Karpas-422 (cell line): ENCODE measurements at places on chromosomes 1 and 21.
A peak's percentile ranks its signal among the peaks of the same experiment; 100 is the strongest.

GRCh38 chr21:45600248-45600647 is 43.3 kb upstream of the PCBP3 start:
- DNase-seq, result no peak

DNA sequence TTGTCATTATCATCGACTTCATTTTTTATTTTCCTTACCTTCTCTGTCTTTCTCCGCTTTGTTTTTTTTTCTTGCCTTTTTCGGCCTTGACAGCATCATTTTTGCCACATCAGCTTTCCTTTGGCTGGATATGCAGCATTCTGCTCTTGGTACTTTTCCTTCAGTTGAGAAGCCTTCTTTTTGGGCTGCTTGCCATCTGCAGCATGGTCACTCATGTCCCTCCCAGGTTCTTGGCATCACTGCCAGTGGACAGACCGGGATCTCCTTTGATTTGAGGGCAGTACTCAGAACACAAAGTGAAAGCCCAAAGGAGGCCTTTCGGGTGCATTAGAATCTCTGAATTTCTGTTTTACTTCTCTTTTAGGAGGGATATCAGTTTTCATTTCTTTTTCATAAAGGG is 3.7 kb upstream of the PARP1 start:
- no peak for DNase-seq

DNA sequence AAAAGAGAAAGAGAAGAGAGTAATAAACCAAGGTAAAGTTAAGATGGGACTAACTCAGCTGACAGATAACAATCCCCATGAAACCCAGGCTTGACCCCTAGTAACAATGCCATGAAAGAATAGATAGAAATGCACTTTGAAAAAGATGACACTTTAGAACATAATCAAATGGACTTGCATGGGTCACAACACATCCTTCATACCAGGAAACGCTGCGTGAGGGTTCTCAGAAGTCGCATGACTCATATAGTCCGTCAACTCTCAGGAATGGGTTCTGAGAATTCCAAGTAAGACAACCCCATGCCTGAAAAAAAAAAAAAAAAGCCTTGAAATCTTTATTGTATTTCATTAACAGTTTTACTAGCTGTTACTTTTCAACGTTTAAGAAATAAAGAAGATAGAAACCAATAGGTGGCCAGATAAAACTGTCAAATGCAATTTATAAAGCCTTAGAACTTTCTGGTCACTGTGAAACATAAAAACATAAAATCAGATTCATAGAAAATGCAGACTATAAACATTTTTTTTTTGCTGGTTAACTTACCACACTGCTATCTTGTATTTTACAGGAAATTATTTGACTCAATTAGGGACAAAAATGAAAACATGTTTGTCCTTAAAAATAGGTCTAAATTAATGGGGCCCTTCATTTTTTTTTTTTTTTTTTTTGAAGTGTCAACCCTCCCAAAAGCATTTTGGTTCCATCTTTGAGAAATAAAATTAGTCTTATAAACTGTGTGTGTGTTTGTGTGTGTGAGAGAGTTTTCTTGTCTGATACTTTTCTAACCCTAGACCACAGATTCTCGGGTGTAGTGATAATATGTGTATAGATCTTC is 202.1 kb downstream of the NCAM2 start:
- DNase-seq, result no peak

GRCh38 chr1:26696654-26697430 is 1.0 kb downstream of the ARID1A start:
- peak; percentile 77 for DNase-seq

DNA sequence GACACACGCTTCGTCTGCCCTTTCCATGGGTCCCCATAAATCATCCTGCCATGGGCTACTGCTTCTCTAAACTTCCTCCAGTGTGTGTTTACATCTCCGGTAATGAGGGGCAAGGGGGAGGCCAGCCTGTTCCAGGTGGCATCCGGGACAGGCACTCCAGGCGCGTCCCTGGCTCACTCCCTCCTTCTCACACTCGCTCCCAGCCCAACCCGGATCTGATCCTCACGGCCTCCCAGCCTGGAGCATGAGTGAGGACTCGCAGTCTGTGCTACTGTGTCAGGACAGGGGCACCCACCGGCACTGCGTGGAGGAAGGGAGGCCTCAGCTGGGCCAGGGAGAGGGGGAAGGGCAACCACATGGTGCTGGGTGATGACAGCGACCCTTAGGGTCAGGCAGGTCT is 225.4 kb downstream of the TRABD2B start:
- DNase-seq, result no peak

GRCh38 chr1:21641967-21642739 is 27.0 kb downstream of the RAP1GAP start:
- no peak for DNase-seq

GRCh38 chr1:99680270-99680669 is 34.4 kb downstream of the PALMD start:
- DNase-seq, result no peak

DNA sequence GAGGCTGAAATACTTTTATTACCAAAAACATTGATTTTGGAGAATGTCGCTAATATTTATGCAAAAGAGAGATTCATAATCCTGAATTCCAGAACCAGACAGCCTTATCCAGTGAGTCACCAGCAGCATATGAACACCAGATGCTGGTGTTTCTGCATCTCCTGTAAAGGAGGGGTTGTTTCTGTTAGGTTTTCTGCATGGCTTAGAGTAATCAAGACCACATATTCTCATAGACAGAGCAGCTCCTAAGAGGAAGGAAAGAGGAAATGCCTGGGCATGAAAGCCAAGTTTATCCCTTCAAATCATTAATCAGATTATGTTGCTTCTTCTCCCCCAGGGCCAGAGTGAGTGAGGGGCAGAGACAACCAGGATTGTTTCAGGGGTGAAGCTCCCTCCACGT is 86.2 kb downstream of the NGF start:
- DNase-seq, result no peak

DNA sequence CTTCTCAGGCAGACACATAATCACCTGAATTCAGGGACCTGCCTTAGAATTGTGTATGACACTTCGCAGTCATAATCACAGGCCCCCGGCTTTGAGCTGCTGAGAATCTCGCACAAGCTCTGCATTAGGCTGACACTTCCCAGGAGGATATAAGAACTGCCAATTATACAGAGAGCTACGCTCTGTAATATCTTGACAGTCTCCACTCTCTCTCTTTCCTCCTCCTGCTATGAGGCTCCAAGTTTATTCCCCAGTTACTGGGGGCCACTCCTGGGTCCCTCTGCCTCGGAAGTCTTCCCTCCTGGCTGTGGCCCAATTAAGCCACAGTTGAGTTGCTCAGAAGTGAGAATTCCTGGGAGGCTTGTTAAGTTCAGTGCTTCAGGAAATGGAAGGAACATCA is 42.7 kb downstream of the EBNA1BP2 start:
- no peak for DNase-seq

DNA sequence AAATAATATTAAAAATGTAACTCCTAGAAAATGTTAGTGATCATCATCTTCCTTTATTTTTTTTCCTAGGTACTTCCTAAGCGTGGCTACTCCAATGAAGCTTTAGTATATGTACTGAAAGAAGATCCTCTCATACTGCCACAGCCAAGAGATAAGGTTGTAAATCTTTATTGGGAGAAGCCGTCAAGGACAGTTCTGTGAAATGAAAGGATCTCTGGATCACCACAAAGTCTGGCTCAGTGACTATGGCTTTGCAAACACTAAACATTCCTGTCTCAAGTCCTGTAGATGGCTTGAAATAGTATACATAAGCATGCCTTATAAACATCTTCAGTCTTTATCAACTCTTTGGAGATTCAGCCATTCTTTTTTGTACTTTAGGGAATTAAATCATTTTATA is 61.2 kb upstream of the DPH5 start:
- no peak for DNase-seq

- no peak for DNase-seq
Observed at GRCh38 chr1:115648717-115649691, 7.2 kb downstream of the VANGL1 start.

GRCh38 chr1:100009458-100009857 is 39.7 kb downstream of the SLC35A3 start:
- DNase-seq, result no peak

- no peak for DNase-seq
Observed at GRCh38 chr1:224763126-224763775, 147.1 kb downstream of the CNIH3 start.

DNA sequence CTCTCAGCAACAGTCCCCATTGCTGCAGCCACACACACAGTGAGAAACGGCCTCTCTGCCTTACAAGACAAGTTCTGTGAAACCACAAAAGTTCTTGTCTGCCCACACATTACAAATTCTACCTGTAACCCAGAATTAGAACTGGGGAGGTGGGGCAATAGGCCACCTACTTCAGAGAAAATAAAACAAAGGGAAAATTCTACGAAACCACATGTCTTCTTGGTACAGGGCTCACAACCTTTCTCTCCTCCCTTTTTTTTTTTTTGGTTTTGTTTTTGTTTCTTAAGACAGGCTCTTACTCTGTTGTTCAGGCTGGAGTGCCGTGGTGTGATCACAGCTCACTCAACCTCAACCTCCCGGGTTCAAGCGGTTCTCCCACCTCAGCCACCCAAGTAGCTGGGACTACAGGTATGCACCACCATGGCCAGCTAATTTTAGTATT is 30.2 kb downstream of the LPAR3 start:
- DNase-seq, result no peak

DNA sequence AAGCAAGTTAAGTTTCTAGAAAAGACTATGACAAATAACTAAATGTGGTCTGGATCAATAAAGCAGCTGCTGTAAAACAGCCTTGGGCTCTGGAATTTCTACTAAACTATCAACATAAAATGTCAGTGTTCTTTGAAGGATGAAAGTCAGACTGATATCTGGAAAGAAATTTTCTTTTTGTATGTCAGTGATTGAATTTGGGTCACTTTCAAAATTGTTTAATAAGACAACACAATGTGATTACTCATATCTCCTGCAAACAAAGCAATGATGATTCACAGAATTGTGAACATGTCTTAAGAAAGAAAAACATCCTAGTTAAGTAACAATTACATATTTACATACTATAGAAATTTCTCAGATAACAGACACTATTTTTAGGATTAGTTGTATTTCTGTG is 826.4 kb downstream of the PLA2G4A start:
- no peak for DNase-seq

GRCh38 chr1:186465946-186466345 is 5.0 kb upstream of the PDC start:
- no peak for DNase-seq

DNA sequence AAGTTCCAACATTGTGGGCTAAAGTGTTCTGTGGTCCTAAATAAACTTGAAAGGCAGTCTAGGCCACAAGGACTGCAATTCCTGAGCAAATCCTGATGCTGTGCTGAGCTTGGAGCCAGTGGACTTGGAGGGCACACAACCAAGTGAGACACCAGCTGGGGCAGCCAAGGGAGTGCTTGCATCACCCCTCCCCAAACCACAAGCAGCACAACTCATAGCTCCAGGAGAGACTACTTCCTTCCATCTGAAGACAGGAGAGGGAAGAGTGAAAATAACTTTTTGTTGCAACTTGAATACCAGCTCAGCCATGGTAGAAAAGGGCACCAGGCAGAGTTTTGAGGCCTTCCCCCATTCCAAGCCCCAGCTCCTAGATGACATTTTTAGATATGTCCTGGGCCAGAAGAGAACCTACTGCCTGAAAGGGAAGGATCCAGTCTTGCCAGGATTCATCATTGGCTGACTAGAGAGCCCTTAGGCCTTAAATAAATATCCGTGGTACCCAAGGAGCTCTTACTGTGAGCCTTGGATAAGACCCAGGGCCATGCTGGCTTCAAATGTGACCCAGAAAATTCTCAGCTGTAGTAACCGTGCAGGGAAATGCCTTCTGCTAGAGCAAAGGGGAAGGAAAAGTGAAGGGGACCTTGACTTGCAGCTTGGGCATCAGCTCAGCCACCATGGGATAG is 35.4 kb upstream of the LRRC8B start:
- no peak for DNase-seq

DNA sequence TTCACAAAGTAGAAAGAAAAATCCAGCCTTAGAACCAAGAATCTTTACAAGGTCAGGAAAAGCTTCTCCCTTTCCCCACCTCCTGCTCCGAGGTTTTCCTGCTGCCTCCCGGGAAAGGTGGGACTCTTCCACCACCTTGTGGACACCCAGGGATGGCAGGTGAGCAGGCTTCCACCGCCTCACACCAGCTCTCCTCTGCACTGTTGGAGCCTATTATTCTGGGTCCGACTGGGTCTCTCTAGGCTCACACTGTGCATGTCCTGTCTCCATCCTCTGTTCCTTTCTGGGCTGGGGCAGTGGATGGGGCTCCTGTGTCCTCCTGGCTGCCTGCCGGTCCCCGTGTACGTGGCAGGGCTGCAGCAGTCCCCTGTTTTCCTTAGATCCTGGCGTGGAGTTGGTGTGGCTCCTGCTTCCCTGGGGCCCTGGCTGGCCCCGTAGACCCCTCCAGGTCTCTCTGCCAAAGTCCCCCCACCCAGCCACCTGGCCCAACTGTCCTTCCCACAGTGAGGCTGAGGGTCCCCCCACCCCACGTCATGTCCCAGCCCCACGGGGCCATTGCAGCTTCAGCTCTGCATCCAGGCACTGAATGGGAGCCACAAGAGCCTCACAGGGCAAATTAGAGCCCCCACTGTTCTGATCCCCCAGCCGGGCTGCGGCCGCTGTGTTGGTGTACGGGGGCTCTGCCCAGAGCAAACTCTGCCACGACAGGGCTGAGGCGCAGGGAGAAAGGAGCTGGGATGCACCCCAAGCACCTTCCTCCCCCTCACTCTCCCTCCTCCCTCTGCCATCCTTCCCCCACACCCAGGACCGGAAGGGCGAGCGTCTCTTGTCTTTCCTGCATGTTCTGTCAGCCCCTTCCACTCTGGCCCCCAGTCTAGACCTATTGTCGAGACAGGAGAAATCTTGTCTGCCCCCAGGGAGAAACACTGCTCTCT is 3.3 kb upstream of the SLC45A1 start:
- DNase-seq, result peak; percentile 45

GRCh38 chr1:228333739-228334115 is 72.9 kb downstream of the TRIM11 start:
- DNase-seq, result no peak

- DNase-seq, result no peak
Observed at GRCh38 chr1:157407917-157408525, 144.3 kb downstream of the FCRL5 start.

- DNase-seq, result no peak
Observed at GRCh38 chr1:9201401-9202239, 33.0 kb upstream of the H6PD start.

- DNase-seq, result no peak
Observed at GRCh38 chr1:112558634-112559033, 49.9 kb downstream of the WNT2B start.

- DNase-seq, result peak; percentile 79
Observed at GRCh38 chr1:212401042-212401441, 13.6 kb downstream of the PACC1 start.

DNA sequence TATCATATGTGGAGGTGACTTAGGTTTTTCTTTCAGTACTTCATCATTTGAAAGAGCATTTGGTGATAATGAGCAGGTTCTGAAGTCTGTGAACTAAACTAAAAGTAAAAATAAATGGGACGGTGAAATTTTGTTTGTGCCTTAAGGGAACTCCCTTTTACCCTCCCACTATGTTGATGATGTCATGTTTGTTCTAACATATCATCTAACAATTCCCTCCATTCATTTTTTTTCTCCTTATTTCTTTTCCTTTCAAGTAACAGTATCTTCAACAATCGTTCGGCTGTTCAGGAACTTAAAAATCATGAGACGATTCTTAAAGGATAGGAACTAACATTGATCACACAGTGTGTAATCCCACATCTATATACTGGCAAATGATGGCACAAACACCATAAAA is 30.0 kb upstream of the IRF2BP2 start:
- DNase-seq, result no peak
